ENCODE measurements at places on chromosomes 6 and 20.
A peak's percentile ranks its signal among the peaks of the same experiment; 100 is the strongest.

- peak; percentile 88 for DNase-seq
These were observed 107.9 kb downstream of the MAP3K7 start for GRCh38 chr6:90478789-90479602.

DNA sequence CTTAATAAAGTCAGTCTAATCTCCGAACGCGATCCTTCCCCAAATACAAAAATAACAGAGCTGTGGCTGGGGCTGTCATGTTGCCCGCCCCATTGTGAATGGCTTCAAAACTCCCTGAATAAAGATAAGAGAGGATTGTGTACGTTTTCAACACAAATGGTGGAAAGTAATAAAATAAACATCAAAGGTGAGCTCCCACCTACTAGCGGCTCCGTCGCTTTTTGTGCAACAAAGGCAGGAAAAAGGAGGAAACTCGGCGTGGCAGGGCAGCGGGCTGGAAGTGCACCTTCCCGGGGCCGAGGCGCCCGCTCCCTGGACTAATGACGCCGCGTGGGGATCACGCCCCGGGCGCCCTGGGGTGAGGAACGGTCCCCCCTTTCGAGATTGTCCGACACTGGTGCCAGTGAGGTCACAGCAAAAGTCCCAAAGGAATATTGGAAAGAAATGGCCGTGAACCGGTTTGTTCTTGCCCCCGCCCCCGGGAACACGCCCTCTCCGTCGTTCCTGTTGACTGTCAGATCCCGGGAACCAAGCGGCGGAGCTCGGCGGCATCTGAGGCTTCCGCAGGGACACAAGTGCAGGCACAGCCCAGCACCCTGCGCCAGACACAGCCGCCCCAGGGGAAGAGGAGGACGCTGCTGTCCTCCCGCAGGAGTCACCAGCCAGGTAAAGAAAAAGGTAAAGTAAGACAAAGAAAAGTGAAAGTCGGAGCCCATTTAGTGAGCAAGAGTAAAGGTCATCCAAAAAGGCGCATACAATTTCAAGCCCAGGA lies 1.1 kb upstream of the FOXQ1 start:
- no peak for DNase-seq

- no peak for DNase-seq
These were observed 11.8 kb downstream of the TCF15 start for GRCh38 chr20:598133-598850.

DNA sequence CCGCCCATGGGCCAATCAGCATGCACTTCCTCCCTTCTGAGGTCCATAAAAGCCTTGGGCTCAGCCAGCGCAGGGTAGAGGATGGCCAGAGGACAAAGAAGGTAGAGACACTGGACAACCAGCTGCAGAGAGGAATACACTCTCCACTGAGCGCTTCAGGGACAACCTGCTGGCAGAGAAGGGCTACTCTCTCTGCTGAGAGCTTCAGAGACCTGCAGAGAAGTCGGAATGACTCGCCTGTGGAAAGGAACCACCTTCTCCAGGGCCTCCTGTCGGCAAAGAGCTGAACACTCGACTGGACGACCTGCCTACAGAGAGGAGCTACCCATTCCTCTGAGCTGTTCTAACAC lies 31.4 kb upstream of the SLA2 start:
- no peak for DNase-seq

DNA sequence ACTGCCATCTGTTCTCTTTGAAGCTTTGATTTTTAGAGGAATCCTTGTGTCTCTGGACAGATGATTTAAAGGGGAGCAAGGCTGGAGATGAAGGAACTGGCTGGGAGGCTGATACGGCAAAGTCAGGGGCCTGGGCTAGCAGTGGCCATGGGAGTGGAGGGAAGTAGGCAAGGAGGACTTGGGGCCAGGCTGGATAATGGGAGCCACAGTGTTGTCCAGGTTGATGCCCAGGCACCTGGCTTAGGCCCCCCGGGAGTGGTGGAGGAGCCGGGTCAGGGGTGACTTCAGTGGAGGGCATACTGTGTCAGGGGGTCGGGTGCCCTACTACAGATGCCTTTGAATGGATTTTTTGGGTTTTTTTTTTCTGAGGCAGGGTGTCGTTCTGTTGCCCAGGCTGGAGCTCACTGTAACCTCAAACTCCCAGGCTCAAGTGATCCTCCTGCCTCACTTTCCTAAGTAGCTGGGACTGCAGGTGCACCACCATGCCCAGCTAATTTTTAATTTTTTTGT lies 45.0 kb downstream of the EFCAB8 start:
- no peak for DNase-seq

DNA sequence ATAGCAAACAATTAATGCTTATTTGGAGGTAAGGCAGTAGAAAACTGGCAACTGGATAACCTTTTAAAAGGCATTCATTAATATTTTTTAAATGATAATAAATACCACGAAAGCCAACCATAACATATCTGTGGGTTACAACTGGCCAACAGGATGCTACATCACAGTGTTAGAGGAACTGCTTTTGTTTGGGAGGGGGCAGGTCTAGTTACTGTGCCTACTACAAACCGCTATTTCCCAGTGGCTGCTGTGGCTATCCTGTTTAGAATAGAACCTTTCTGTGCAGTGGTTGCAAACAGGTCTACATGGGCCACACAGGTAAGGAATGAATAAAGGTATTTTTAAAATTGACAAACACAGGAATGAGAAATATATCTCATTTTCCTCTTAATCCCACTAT lies 976 bp downstream of the PIGT start:
- DNase-seq: no peak

GRCh38 chr6:34547701-34548644 lies 8.2 kb downstream of the SPDEF start:
- DNase-seq: no peak

GRCh38 chr6:96898241-96898851 lies 655 bp upstream of the NDUFAF4 start:
- DNase-seq: peak; percentile 39

DNA sequence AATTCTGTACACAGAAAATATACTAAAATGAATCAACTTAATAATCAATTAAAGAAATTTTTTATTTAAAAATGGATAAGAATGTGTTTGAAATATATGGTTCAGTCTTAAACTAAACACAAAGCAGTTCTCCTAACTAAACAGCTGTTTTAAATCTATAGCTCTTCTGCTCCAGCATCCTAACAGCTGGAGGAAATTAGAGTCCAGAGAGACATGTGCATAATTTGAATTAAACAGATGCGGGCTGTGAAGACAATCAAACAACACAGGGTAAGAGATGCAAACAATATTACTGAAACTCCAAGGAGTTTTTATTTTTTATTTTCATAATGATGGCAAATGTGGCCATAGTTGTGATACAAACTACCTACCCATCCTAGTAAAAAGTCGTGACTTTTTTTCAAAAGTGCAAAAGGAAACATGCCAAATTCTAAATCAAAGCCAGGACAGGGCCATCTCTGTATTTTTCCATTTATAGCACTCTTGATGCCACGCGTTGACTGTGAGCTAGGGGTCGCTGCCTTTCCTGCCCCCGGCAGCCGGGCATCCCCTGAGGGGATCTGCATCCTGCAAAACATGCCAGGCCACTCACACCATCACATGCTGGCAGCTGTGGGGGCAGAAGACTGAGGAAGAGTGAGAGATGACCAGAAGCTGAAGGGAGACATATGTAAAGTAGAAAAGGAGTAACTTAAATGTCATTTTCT lies 310.6 kb downstream of the PRKN start:
- DNase-seq: no peak

DNA sequence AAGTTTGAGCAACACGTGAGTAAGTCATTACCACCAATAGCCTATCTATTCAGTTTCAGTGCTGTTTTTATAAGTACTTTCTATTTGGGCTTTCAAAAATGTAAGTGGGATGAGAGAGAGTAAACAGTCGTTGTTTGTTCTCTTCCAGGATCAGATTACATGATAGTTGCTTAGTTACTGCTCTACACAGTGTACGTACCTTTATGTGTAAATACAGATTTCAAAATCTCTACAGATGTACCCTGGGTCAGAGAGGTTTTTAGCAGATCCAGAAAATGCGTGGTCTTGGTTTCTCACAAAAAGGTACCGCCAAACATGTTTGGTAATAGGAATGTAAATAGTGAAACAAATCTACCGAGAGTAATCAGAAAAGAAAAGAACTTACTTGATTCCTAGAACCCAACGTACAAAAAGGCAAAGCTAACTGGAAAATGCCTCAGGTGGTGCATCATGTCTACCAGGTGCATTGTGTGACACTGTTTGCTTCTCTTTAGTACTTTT lies 421.1 kb downstream of the BCKDHB start:
- peak; percentile 86 for DNase-seq

DNA sequence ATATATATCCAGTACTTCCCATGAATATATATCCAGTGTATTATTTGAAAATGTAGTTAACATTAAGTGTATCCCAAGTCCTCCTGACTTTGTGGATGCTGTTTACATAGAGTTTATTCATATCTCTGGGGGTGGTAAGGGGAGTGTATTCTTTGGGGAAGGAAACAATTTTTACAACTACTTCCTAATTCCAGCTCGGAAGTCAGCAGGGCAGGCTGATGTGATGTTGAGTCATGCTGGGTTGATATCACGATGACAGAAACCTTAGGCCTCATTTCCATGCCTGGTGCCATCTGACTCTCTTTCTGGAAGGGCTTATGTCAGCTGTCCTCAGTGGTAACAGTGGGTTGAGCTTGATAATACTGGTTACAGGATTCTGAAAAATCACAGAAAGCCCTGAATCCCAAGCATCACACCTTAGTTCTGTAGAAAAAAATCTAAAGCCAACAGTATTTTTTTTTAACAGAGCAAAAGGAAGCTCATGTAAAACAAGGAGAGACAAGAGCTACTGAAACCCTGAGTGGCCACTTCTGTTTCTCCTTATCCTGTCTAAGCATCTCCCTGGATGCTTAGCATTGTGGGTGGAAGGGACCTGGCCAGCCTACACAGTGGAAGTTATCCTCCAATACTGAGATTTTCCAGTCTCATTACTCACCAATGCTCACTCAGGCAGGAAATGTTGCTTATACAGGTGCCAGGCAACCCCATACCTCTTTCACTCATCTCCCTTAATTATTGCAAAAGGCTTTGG lies 75.2 kb upstream of the IYD start:
- DNase-seq: no peak

- peak; percentile 95 for DNase-seq
These were observed 1.5 kb upstream of the GMEB2 start for GRCh38 chr20:63628246-63628975.

DNA sequence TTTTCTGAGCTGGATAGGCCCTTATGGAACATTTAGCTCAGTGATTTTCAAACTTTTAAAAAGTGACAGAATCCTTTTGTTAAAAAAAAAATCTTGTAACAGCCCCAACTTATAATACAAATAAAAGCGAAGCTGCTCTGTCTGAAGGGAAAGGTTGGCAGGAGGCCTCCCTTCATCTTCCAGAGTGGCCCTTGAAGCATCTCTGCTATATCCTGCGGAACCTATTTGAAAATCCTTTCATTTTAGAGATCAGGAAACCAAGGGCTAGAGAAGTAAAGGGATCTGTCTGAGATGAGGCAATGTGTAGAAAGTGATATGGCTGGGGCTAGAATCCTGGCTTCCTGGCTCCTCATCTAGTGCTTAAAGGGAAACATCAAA lies 107.8 kb downstream of the UBE3D start:
- DNase-seq: no peak

DNA sequence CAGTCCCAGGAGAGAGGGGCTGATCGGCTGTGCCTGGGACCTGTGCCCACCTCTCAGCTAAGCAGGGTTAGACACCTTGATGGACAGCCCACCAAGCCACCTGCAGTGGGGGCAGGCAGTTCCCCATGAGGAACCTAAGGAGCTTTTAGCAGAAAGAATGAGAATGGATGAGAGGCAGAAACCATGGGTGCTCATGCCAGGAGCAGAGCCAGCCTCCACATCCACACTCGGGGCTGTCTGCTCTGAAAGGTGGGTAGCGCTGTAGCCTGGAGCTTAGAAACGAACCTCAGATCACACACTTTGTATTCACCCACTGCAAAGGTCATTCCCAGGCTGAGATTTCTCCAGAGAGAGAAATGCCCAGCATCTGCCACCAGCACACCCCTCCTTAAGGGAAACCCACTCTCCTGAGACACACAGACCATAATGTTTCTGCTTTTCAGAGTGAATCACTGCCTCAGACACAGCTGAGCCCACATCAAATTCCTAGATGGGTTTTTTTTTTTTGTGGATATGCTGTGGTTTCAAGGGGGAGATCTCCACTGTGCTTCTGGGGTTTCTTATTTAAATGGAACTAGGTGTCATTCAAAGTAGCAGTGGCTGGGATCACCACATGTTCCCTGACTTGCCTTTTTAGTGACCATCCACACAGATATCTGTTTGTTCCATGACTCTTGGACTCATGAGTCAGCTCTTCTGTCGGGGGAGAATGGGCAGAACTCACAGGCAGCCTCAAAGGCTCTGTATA lies 218.9 kb downstream of the EYA2 start:
- DNase-seq: peak; percentile 30

DNA sequence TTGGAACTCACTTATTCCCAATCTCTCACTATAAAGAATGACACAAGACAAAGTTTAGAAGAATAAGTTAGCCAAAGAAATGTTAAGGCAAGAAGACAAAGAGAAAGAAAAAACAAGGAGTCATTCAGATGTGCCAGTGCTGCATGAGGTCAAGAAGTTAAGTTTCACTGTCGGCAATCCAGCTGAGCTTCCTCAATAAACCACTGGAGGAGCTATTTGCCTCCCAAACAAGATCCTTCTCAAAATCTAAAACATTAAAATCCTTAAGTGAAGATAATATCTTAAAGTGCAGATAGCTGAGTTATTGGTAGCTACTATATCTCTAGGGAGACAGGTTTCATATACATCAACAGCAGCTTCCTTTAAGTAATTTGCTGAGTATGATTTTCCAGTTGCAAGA lies 512.3 kb downstream of the HDGFL1 start:
- DNase-seq: no peak

- DNase-seq: no peak
These were observed 185.6 kb downstream of the BMP7 start for GRCh38 chr20:57080796-57081195.

GRCh38 chr6:89582669-89583325 lies 55.8 kb downstream of the LYRM2 start:
- DNase-seq: no peak

DNA sequence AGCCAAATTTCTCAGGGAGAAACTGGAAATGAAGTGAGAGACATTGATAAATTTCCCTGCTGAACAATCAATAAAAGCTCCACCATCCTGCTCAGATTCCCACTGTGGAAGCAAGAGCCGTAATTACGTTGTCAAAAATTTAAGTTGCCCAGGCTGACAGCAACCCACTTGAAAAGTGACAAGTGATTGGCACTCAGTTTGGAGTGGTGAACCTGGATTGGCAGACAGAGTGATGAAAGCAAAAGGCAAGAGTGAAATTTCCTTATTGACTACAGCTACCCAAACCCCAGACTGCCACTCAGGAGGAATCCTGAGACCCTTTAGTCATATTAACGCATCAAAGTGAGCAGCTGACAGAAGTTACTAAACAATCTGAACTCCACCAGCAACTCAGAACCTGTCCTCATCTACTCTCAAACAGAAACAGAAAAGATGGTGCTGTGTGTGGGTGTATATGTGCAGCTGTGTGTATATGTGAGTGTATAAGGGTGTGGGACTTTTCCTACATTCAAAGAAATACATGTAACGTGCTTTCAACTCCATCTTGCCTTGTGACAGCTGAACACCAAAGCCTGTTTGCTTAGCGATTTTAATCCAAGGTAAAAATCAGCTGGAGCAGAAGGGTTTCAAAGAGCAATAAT lies 157.4 kb downstream of the PKHD1 start:
- no peak for DNase-seq
